T-helper 22 cell (primary cell): ENCODE measurements at places on chromosomes 16 and 17.

DNA sequence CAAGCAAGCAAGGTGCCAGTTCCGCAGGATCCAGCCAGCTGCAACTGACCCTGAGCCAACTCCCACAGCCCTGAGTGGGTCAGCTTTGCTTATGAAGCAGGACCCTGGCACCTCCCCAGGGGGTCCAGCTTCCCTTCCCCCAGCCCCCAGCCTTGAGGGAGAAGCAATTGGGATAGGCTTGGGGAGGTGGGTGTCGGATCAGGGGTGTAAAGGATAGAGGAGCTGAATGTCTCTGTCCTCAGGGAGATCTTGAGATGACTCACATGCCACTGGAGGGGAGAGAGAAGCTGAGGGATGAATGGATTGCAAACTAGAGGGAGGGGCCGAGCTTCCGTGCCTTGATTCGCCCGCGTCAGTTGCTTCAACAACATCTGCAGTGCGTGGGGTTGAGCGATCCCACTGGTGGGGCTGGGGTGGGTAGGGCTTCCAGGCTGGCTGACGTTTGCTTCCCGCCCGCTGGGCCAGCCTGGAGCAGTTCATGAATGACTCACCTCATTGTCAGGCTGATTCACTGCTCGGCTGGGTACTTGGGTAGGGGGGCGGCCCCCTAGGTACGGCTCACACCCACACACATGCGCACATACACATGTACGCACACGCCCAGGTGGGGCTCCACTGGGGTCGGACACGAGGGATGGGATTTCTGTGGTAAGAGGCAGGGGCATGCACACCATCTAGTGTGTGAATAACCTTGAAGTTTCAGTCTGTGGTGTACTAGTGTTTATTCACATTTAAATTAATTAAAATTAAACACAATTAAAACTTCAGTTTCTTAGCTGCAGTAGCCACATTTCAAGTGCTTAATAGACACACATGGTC, 3.6 kb upstream of the HROB start:
- peak; percentile 47 for DNase-seq

DNA sequence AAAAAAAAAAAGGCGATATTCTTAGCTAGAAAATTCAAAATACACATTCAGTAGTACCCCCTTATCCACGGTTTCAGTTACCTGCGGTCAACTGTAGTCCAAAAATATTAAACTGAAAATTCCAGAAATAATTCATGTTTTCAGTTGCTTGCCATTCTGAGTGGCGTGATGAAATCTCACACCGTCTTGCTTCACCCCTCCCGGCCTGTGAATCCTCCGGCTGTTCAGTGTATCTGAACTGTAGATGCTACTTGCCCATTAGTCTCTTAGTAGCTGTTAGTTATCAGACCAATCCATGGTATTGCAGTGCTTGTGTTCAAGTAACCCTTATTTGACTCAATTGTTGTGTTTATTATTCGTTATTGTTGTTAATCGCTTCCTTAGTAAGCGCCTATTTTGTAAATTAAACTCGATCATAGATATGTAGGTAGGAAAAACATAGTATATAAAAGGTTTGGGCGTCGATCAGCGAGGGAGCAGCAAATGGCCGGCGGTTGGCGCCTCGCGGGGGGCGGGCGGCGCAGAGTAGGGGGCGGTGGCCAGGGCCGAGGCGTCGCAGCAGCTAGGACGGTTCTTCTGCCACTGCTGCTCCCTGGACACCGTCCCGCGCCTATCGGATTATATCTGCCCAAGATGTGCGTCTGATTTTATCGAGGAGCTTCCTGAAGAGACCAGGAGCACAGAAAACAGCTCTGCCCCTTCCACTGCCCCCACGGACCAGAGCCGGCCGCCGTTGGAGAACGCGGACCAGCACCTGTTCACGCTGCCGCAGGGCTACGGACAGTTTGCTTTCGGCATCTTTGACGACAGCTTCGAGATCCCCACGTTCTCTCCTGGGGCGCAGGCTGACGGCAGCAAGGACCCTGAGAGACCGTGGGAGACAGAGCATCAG, 39.8 kb upstream of the AKAP1 start:
- DNase-seq = no peak

DNA sequence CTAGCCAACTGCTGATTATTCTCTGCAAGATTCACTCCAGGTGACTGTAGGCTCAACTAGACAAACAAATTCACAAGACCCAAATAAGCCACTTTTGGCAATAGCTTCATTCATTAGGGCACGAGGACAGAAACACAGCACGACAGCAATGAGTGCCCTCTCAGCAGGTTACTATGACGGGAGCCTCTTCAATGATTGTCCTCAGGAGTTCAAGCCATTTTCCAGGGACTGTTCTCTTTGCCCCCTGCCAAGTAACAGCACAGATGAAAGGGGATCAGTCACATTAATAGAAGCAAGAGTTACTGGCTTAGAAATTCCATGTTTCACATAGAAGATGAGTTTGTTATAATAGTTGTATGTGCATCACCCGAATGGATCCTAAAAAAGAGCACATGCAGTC, 712.2 kb downstream of the CDH8 start:
- DNase-seq = no peak

- no peak for DNase-seq
These were observed 8.2 kb downstream of the ADORA2B start for GRCh38 chr17:15952916-15953790.

DNA sequence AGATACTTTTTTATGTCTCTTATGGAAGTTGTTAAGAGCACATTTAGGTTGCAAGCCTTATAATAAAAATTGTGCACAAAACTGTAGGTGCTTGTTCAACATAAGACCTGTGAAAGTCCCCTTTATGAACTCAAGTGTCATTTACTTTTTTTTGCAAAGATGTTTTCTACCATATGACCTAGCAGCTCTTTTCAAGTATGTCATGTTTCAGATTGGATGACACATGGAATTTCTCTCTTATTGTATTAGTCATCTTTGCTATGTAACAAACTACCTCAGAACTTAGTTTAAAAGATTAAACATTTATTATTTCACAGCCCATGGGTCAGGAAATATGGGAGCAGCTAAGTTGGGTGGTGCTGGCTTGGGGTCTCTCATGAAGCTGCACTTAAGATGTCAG, 57.9 kb downstream of the PHKB start:
- DNase-seq = no peak

DNA sequence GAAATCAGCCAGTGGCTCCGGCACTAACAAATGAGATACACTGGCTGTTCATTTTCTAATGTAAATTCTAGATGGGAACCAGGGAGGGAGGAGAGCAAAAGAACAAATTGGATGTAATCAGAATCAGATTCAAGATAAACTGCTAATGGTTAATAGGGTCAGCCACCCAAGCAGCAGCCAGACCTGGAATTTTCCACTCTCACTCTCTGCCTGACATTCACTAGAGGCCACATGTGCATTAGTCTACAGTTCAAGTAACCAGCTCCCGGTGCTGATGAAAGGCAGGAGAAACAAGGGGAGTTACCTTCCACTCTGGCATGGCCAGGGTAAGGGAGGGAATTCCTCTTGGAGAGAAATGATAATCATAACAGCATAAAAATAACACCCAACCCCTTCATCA, 597.7 kb downstream of the TOX3 start:
- no peak for DNase-seq

DNA sequence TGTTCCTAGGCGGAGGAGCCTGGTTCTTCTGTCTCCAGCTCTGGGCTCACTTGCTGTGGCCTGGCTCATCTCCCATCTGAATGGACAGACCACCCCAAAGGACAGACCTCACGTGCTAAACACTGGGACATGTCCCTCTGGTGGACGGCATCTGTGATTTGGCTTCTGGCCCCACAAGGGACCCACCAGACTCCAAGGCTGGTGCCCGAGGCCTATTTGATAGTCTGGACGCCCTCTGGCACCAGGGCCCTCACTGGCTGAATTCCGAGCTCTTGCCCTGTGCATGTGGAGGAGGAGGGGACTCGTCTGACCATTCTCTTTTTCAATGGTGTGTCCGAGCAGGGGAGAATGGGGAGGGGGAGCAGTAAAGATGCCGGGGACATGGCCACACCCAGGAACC, 62.8 kb upstream of the LGALS9 start:
- DNase-seq = no peak

GRCh38 chr17:41944943-41945342, 14.5 kb downstream of the ODAD4 start:
- no peak for DNase-seq

DNA sequence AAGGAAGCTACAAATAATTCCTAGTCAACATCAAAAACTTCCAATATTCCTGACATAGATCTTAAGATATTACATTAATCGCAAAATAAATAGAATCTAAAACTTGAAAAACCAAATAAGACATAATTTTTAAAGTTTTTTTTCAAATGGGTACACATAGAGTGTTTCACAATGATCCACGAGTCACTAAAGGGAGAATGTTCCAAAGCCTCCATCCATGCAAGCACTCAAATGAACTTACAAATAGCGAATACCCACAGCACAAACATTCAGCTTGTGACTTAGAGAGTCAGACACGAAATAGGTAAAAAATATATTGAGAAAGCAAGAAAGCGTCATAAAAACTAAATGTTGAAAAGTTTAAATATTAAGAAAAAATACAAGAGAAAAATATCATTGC, 65.7 kb downstream of the CEP112 start:
- no peak for DNase-seq

GRCh38 chr17:8315764-8316217, 5.8 kb downstream of the ARHGEF15 start:
- no peak for DNase-seq

GRCh38 chr17:19642373-19642893, 6.1 kb upstream of the ALDH3A2 start:
- DNase-seq = no peak

- DNase-seq = no peak
These were observed 2.1 kb downstream of the ST6GALNAC1 start for GRCh38 chr17:76641501-76641900.

GRCh38 chr16:85611444-85612190, 1.5 kb upstream of the GSE1 start:
- no peak for DNase-seq

GRCh38 chr16:20301840-20302239, 25.5 kb downstream of the GP2 start:
- no peak for DNase-seq

DNA sequence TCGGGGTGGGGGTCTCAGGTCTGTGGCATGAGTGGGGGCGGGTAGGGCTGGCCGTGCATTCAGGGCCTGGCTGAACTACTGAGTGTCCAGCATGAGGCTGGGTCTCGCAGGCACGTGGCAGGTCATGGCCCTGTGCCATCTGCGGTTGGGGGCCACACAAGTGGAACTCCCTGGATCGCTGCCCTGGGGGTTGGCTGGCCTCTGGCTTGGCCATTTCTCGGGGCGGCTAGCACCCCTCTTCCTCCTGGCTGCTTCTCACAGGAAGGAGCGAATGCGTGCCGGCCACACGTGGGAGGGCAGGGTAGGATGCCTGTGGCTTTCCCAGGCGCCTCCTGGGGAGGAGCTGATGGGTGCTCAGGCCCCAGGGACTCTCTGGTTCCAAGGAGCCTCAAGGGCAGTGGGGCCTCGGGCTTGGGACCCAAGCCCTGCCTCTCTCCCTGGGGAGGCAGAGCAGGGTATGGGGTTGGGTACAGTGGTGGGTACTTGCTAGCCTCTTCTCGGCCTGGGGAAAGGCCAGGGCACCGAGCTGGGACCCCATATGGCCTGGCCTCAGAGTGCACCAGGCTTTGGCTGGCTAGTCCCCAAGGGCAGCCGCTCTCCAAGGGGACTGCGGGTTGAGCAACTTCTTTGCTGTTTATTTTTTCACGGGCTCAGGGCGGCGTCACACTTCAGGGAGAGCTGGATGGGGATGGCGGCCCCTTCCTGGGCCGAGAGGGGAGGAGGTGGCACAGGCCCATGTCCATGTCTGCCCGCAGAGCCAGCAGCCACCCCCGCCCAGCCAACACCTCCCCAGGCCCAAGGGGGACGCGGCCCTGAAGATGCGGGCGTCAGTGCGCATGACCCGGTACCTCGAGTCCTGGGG, 37.5 kb downstream of the ADCY7 start:
- no peak for DNase-seq

- no peak for DNase-seq
These were observed 26.8 kb downstream of the MPP2 start for GRCh38 chr17:43880420-43880991.

DNA sequence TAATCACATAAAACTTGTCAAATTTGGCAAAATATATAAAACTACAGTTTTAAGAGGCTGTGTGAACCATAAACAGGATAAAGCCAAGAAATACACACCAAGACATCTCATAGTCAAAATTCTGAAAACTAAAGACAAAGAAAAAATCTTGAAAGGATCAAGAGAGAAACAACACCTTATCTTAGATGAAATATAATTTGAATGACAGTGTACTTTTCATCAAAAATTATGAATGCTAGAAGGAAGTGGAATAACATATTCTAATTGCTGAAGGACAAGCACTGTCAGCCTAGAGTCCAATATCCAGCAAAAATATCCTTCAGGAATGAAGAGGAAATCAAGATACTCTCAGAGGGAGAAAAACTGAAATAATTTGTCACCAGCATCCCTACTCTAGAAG, 37.2 kb downstream of the PIK3R5 start:
- DNase-seq = no peak

DNA sequence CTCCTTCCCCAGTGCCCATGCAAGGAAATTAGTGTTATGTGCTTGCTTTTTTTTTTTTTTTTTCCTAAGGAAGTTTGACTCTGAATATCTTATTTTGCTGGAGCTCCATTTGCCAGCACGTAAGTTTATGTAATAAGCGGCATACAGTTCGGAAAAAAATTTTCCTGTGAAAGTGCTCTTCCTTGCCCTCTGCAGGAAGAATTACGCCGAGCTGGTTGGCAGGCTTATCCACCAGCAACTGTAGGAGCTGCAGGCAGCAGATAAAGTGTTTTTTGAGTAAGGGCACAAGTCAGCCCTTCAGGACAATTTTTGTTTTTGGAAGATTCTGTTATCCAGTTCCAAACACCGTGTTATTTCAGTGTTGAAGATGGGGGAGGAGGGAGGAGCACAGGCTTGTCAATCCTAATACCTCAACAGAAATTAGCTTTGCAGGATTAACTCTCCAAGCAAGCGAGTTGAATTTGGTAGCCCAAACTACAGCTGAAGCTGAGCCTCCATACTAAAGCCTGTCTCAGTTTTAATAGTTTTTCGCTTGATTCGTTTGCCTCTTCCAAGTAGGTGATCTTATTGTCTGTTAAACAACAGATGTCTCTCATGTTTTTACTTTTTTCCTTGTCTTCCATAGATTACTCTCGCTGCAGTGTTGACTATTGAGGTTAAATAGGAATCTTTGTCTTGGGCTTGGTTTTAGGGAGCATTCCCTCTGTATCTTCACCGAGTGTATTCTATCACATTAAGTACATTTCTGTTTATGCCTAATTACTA, 1.1 kb downstream of the SPECC1 start:
- no peak for DNase-seq

DNA sequence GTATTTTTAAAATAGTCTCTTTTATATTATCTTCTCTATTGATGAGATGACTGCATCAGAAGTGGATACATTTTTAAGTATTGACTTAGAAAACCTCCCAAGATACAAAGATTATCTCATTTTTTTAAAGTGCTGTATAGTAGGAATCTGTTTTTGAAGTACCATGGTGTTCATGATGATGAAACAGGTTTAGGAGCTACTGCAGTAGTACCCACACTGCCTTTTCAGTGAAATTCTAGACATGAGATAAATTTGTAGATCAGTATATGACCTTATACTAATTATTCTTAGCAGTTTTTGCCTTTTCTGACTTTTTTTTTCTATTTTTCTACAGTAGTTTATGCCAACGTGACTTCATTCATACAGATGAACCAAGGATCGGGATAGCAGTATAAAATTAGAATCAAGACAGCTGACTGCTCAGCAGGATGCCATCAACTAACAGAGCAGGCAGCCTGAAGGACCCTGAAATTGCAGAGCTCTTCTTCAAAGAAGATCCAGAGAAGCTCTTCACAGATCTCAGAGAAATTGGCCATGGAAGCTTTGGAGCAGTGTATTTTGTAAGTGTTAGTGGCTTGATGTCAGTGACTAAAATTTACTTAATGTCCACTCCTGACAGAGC, 61.1 kb downstream of the TAOK1 start:
- DNase-seq = no peak

- DNase-seq = no peak
These were observed 40.2 kb upstream of the PLCG2 start for GRCh38 chr16:81738783-81739496.
